Endothelial cell (in vitro differentiated cells): ENCODE measurements at places on chromosomes 1 and 21. TPM values are rescaled to one million over a fixed set of nuclear protein-coding genes. Genes with fewer than 3 reads are reported as not detected.

Gene TNFRSF1B
- total RNA-seq = 142 TPM

Gene CLCA4
- not detected for total RNA-seq

Gene NEK2
- 3.9 TPM for total RNA-seq

Gene FAM20B
- total RNA-seq = 31.4 TPM

Gene EPB41
- total RNA-seq = 82.6 TPM

Gene LHX4
- 1.5 TPM for total RNA-seq

Gene FOXD3
- total RNA-seq = 0.26 TPM

Gene CAPN2
- total RNA-seq = 184 TPM

Gene CD5L
- total RNA-seq = not detected

- peak overlapping the region; percentile 3 for H3K27ac ChIP-seq
- H3K4me1 ChIP-seq = peaks cover 17% of the 10 kb centered on the region
These were observed 1.7 kb upstream of the FYB2 start for GRCh38 chr1:56820755-56821461.

- no peak overlapping the region for H3K27ac ChIP-seq
- no peak for DNase-seq
- no peak overlapping the region for H3K4me3 ChIP-seq
- H3K36me3 ChIP-seq = no peaks in the 10 kb centered on the region
- H3K4me1 ChIP-seq = no peaks in the 10 kb centered on the region
These were observed 3.3 kb upstream of the ATP1A4 start for GRCh38 chr1:160148121-160148520.

DNA sequence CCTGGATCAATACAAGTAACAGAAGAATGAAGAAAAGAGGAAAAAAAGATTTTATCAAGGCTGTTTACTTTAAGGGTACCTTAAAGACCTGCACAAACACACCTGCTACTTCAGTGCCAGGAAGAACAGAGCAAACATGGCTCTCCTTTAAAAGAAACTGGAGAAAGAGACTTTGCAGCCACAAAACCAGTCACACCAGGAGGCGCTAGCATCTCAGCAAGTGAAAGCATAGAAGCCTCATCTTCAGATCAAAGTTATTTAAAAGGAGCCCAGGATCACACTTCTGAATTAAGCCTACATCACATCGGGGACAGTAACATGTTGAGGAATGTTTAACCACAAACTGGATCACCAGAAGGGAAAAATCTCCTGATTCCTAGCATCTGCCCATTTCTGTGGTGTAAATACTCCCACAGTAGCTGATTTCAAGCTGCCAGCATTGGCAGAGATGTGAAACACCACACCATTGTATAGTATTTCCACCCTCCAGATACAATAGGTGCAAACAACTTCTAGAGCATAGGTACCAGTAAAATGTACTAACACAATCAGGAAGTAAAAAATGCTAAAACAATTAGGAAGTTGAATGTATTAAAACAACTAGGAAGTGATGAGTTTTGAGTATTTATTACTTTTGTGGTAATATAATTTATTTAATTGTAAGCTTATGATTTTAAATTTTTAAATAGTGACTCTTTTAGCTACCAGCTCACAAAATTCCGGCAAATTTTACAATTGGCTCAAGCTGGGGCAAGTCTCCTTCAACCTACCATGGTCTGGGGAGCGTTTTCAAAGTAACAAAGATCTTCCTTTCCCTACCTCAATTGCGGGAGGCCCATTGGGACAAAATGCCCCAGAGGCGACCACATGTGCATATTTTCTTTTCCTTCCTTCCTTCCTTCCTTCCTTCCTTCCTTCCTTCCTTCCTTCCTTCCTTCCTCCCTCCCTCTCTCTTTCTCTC lies 105.3 kb upstream of the CLDN14 start:
- no peak for DNase-seq
- no peaks in the 10 kb centered on the region for H3K36me3 ChIP-seq
- H3K27me3 ChIP-seq = peaks cover 3% of the 10 kb centered on the region

DNA sequence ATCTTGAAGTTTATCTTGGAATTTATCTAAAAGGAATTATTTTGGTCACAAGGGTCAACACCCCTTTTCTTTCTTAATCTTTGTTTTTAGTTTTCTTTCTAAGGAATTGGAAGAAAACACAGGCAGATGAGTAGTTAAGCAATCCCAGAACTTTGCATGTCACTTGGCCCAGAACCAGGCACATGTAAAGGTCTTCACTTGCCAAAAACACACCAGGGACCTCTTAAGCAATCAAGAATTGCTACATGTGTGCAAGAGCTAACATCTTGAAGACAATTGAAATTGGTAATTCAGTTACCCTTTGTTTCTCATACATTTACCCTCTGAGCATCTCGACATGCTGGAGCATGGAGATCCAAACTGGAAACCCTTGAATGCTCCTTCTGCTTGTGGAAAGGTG lies 114.2 kb downstream of the ZC3H11B start:
- no peaks in the 10 kb centered on the region for H3K27me3 ChIP-seq
- no peak for DNase-seq
- H3K4me1 ChIP-seq = peaks cover 3% of the 10 kb centered on the region
- H3K36me3 ChIP-seq = no peaks in the 10 kb centered on the region
- no peak overlapping the region for H3K4me3 ChIP-seq

DNA sequence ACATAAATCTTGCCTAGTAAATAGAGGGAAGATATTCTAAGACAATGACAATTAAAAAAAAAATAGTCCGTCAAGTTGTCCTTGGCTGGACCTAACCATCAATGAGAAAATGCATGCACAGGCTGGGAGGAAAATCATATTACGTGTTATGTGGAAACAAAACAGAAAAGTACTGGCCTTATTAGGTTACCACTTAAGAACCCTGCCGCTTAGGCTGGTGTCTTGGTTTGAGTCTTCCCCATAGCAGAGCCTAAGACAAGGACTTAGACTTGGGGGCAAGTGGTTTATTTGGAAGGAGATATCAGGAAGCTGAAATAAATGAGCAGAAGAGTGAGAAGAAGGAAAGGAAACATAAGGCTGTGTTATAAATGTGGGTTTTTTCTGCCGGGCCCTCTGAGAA lies 186.4 kb downstream of the MRPL39 start:
- H3K27ac ChIP-seq = no peak overlapping the region
- no peak overlapping the region for H3K4me3 ChIP-seq
- no peak for DNase-seq
- no peaks in the 10 kb centered on the region for H3K36me3 ChIP-seq
- H3K27me3 ChIP-seq = no peaks in the 10 kb centered on the region

DNA sequence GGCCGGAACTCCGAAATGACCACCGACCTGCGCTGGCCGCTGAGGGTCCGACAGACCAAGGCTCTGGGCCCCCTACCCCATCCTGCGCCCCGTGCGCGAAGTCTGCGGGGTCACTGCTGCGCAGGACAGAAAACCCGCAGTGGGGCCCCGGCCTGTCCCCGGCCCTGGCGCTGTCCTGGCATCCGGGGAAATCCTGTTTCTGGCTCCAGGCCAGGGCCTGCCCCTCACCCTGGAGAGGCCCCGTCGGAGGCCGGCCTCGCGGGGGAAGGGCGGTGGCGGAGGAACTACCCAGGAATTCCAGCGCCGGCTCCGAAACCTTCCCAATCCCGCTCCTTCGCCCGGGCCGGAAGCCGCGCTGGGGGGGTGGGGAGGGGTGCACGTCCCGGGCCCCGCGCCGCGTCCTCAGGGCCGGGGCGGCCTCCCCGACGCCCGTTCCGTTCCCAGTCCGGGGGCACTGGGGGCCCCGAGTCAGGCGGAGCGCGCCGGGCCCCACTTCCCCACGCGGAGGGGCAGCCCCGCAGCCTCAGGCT lies 77.0 kb downstream of the MORN1 start:
- peaks cover 4% of the 10 kb centered on the region for H3K27me3 ChIP-seq
- DNase-seq = peak; percentile 91
- no peaks in the 10 kb centered on the region for H3K4me1 ChIP-seq
- no peaks in the 10 kb centered on the region for H3K36me3 ChIP-seq
- H3K27ac ChIP-seq = peak overlapping the region; percentile 64
- H3K4me3 ChIP-seq = no peak overlapping the region

GRCh38 chr21:33096426-33096825 lies 26.5 kb downstream of the OLIG1 start:
- no peak overlapping the region for H3K27ac ChIP-seq
- DNase-seq = no peak
- peaks cover 1% of the 10 kb centered on the region for H3K27me3 ChIP-seq
- H3K4me1 ChIP-seq = peaks cover 9% of the 10 kb centered on the region
- no peaks in the 10 kb centered on the region for H3K36me3 ChIP-seq
- H3K4me3 ChIP-seq = no peak overlapping the region

GRCh38 chr21:16088056-16088455 lies 358.3 kb downstream of the USP25 start:
- no peaks in the 10 kb centered on the region for H3K36me3 ChIP-seq
- no peaks in the 10 kb centered on the region for H3K4me1 ChIP-seq
- H3K27ac ChIP-seq = no peak overlapping the region
- DNase-seq = no peak
- no peak overlapping the region for H3K4me3 ChIP-seq

DNA sequence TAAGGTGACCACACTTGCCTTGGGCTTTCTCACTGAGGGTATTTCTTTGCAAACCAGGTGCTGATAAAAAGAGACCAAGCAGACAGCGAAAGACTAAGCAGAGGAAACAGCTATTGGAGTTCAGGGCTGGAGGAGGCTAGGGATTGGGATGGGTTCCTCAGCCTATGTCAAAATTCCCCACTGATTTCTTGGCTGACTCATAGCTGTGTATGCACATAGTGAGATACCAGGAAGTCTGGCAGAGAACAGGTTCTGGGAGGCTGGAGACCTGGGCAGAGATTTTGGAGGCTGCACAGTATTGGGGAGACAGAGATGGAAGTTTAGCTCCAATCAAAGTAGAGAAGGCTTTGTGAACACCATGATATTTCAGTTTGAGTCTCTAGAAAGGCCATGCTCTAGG lies 25.3 kb downstream of the YARS1 start:
- no peak overlapping the region for H3K27ac ChIP-seq
- no peak for DNase-seq
- H3K4me1 ChIP-seq = peaks cover under 1% of the 10 kb centered on the region
- peaks cover 9% of the 10 kb centered on the region for H3K36me3 ChIP-seq

DNA sequence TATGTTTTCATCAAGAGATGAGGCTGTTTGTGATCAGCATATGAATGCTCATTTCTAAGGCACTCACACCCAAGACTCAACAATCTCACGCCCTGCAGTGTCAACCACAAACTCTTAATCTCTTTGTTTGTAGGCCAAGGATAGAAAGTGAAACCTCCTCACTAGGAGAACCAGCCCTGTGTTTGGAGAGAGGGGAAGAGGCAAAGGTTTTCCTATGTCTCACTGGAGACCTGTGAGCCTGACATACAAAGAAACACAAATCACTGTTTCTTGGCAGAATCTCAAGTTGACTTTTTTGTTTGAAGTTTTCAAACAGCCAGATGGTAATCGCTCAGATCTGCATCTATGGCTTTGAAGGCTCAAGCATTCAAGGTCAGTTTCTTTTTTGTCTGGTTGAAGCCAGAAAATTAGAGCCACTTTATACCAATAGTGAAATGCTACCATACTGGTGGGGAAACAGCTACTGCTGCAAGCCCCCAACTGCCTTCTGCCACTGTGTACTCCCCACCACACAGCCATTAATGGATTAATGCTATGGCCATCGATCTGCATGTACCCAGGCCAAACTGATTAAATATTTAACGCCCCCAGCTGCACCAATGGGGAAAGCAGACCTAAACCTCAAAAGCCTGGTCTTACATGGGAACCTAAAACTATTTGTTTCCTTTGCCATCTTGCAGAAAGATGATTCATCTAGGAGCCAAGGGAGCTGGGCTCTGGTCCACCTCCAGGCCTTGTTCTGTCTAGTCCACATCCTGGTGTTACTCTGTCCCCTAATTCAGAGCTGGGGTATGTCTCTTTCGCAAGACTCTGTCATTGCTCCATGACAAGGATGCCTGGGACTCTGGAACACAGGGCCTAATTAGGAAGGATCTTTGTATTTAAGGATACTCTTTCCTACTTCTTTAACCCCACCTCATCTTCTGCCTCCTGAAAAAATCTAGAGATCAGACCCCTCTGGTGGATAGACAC lies 16.3 kb downstream of the PDZK1 start:
- H3K27me3 ChIP-seq = no peaks in the 10 kb centered on the region
- no peak overlapping the region for H3K27ac ChIP-seq
- H3K36me3 ChIP-seq = no peaks in the 10 kb centered on the region
- no peak for DNase-seq

GRCh38 chr1:116984406-116985160 lies 17.0 kb upstream of the CD101 start:
- DNase-seq = no peak
- peaks cover 3% of the 10 kb centered on the region for H3K27me3 ChIP-seq
- H3K4me1 ChIP-seq = no peaks in the 10 kb centered on the region
- H3K36me3 ChIP-seq = peaks cover 4% of the 10 kb centered on the region
